ENCODE measurements at places on chromosomes 5 and 9.

DNA sequence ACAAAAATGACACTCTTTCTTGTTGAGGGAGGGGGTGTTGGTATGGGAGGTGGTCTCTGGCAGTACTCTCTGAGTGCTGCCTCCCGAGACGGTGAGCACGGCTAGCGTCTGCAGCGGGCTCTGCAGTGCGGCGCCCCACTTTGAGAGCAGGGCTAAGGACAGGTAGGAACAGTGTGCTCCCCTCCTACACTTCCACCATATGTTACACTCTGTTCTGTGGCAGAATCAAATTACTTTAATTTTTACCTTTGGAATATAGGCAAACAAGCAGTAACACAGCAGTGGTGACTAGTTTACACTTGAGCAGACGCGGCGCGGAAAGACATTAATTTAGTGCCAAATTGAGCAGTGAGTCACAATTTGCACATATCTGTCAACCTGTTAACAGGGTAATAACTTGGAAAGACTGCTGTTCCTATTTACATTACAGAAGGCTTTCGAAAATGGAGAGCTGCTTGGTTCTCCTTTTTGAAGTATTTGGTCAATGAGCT is 136.3 kb downstream of the MED27 start:
- DNase-seq: peak; percentile 72

DNA sequence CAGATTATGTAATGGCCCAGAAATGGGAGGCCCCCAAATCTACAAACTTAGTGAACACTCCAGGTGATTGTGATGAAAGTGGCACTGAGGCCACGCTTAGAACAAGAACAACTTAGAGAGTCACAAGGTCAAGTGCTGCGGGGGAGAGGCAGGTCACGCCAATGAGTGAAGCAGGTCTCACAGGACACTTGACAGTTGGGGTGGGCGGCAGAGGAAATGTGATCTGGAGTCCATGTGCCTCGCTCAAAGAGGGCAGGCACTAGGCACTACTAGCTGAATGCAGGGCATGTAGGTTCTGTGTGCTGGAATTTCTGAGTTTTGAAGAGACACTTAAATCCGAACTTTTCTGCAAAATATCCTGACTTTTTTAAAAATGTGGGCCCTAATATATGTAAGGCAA is 193.2 kb upstream of the RORB start:
- no peak for DNase-seq

GRCh38 chr9:27847380-27847779 is 274.1 kb upstream of the C9orf72 start:
- no peak for DNase-seq

GRCh38 chr5:56429110-56429561 is 196.0 kb upstream of the ANKRD55 start:
- DNase-seq: no peak

DNA sequence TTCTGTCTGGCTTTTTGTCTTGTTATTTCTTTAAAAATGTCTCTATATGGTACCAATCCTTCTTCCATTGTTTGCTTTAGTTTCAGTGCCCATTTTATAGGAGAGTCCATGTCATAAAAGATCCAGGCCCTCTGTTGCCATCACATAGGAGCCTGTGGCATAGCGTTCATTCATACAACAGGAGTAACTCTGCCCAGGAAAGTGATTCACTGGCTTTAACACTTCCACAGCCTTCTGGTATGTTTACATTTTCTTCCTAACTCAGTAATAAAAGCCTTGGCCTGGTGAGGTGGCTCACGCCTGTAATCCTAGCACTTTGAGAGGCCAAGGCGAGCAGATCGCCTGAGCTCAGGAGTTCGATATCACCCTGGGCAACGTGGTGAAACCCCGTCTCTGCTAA is 519.3 kb upstream of the PTGER4 start:
- no peak for DNase-seq

DNA sequence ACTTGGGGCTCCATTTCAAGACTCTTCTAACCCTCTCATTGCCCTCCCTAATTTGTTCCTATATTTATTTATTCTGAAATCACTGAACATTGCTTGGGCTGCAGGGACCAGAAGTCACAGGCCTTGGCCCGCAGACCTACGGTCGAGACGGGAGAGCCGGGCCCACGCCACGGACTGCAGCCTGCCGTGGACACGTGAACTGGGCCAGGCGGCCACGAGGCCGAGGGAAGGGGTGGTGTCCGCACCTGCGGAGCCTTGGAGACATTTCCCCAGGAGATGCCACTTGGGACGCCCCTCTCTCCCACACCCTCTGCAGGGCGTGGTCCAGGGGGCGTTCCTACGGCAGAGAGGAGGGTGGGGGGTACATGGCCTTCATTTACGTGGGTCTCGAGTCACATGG is 463.9 kb downstream of the ICE1 start:
- DNase-seq: no peak

GRCh38 chr5:147835386-147835798 is 3.9 kb upstream of the SPINK1 start:
- no peak for DNase-seq

DNA sequence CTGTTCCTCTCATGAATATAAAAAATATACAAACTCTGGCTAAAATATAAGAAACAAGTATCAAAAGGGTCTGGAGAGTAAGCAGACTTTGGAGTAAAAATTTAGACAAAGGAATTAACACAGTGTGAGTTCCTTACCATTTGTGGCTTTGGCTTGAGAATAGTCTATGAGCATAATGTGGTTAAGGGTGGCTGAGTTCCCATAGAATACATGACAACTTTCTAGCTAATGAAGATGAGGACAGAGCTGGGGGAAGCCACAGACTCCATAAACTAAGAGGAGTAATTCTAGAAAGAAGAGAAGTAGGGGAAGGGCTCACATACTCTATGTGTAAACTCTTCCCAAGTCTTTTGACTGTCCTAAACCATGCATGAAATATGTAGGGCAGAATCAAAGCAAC is 79.4 kb downstream of the CAAP1 start:
- DNase-seq: no peak

- DNase-seq: no peak
These were observed 324.4 kb downstream of the NDUFS4 start for GRCh38 chr5:53884844-53885243.

DNA sequence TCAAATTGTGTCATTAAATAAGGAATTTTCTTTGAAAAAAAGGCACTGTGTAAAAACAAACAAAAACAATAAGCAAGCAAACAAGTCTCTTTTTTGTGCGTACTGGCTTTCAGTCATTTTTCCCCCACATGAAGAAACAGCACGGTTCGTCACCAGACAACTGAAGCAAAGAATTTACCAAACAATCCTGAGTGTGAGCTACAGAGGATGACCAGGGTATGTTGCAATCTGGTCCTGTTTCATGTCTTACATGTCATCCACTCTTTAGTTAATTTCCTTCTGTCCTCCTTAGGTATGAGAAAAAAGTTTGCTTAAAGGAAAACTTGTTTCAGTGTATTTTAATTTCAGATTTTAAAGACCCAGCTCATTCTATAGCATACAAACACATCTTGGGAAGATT is 1080.7 kb upstream of the NUDT12 start:
- DNase-seq: no peak

DNA sequence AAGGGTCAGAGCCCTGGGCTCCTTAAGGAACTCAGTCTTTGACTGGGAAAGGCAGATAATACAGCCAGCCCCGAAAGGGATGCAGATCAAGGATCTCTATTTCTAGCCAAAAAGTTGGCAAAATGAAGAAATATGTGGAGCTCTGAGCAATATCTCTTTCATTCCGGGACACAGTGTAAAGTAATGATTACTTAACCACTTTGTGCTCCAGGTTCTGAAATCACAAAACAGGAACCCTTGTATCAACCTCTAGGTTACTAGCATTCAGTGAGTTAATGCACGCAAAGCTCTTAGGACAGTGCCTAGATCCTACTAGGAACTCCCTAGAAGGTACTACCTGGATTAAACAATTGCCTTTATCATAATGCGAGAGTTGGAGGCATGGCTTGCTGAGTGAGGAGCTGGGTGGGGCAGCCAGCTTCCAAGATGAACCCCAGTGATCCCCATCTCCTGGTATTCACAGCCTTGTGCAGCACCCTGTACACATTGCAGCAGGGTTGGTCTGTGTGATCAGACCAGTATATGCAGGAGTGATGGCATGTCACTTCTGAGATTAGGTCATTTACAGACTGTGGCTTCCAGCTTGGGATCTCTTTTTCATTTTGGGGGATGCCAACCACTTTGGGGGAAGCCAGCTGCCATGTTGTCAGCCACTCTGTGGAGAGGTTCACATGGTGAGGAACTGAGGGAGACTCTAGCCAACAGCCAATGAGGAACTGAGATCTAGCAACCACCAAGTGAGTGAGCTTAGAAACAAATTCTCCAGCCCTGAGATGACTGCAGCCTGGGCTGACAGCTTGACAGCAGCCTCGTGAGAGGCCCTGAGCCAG is 103.1 kb upstream of the SLC44A1 start:
- DNase-seq: no peak

DNA sequence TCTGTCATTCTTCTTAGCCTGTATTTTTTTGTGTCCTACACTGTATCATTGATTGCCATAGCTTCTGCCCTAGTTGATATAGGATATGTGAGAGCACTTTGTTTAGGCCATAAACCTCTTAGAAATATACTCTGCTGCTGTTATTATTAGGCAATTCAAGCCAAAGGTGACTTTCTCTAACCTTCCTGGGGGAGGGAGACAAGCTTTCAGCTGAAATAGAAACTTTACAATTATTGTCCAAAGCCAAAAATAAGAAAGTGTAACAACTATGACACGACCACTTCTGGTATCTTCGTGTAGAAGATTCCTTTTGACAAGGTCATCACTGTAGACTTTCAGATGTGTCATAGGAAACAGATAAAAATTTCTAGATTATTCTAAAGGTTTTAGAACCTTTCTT is 12.2 kb upstream of the CSNK1A1 start:
- no peak for DNase-seq

DNA sequence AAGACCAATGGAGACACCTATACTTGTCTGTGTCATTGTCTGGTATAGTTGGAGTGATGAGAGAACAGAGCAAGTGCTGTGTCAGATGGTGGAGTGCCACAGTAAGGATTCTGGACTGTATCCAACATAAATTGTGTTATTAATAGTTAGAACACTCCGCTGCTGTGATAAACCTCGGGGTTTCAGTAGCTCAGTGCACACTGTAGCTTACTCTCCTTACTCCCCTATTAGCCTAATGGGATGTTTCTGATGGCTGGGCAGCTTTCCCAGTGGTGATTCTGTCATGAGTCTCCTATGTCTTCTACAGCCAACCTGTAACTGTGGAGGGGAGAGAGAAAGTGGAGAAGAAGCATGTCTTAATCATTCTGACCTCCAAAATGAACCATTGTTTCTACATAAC is 127.6 kb upstream of the PTCH1 start:
- DNase-seq: no peak

GRCh38 chr9:118596374-118597015 is 772.7 kb downstream of the BRINP1 start:
- DNase-seq: no peak

DNA sequence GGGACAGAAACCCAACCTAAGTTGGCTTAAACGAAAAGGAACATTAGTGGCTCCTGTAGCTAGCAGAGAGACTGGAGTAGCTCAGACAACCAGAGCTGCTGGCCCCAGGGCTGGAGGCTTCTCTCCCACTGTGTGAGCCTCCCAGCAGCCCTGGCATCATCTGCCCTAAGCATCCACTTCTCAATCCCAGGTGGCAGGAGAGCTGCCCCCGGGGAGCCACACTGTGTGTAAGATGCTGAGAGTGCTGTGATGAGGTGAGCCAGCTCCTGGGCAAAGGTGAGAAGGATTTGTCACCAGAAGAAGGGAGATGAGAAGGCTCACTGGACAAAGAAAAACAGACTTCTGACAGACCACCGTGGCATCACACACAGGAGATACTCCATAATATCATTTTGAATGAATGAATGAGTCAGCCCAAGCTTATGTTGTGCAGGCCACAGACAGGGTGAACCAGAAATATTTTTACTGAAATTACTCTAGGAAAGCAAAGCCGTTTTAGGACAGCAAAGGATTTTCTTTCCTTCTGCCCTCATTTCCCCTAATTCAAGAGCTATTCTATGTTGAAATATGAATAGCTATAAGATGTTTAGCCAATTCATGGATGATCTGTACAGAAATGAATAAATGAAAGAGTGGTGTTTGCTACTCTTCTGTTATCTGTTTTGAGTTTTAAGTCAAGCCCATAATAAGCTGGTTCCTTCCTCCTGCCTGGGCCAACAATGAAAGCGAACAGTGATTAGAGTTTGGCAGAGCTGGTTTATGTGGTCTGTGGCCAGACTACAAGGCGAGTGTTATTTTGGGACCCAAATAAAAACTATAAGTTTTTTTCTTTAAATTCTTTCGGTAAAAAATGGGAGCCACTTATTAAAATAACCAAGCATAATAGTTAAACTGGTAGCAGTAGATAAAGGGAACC is 57.4 kb upstream of the ECM2 start:
- no peak for DNase-seq

GRCh38 chr5:173027905-173028304 is 28.2 kb upstream of the CREBRF start:
- DNase-seq: no peak

DNA sequence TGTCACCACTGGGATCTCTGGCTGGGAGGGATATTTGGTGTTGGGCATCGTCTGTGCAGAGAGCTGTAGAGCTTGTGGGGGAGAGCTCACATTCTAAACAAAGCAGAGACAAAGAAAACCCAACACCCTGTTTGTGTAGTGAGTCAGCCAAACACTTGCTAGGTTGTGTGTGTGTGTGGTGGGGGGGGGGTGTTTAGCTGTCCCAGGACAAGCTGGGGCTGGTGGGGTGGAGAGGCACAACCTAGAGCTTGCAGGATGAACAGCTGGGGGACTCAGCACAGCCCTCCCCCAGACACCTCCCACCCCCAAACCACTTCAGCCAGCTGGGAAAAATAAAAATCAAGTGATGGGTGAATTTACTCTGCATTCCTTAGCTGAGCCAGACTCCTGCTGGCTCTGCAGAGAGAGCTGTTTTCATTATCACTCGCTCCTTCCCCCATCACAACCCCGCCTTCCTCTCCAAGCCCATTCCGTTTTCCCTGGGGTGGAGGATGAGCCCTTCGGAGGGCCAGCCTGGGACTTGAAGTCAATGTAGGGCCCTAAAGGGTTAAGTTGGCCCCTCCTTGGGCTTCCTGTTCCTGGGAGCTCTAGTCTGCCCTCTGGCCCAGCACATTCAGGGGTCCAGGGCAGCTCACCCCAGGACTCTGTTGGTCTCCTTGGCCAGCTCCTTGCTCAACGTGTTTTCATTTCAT is 2.6 kb downstream of the OLFML2A start:
- no peak for DNase-seq

DNA sequence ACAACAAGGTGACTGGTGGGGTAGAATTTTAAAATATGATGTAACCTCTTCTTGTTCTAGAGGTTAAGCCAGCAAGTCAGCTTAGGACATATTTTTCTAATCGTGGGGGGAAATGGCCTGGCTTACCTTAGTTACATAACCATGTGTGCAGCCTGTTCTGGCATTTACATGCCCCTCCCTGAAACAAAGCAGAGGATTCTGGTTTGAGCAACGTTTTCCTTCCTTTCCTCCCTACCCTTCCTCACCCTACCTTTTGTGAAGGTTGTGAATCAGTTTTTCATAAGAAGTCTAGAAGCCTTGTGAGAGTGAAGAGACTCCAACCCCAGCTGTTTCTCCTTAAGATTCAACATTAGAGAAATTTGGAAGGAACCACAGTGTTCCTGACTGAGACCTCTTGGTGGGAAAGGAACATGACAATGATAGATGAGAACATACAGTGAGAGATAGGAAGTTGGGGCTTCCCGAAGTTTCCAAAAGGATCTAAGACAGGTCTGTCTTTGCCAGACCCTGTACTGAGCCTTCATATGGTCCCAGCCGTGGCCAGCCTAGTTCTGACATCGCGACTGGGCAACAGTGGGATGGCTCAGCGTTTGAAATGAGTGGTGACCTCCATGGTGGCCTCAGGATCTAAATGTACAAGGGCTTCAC is 365.2 kb downstream of the SPATA31D1 start:
- no peak for DNase-seq
